ENCODE measurements at places on chromosomes 6 and 20.

GRCh38 chr6:118864341-118865099 is 29.4 kb upstream of the ASF1A start:
- no peak for DNase-seq

DNA sequence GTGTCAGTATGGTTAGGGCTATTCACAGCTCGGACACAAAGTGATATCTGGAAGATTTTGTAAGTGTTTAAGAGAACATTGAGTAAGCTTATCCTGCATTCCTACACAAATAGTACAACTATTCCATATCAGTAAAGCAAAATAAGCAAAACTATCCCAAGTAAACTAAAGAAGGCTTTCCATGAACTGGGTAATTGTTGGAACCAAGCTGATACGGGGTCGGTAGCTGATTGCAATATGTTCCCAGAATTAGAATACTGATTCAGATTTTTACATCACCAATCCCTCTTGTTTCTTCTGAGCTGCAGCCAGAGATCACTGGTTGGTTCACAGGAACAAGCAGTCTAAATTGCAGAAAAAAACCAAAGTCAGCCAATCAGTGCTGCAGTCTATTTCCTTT is 54.1 kb downstream of the CDS2 start:
- no peak for DNase-seq

GRCh38 chr6:109024784-109025183 is 69.9 kb downstream of the SESN1 start:
- DNase-seq = no peak

DNA sequence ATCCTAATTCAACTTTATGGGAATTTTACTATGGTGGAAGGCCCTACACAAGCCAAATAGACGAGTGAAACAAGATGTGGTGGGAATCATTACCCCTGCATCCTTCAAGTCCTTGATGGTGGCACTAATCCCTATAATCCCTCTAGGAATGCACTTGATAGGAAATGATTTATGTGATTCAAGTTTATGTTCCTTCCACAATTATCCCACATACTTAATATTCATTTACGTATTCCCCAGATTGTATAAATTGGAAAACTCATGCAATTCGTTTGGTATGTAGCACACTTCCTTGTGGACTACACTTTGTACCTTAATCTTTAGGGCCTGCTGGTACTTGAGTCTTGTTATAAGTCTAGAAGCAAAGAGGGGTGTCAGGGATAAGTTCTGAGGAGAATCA is 40.8 kb downstream of the PKIB start:
- no peak for DNase-seq

GRCh38 chr20:5150226-5151076 is 23.6 kb downstream of the CDS2 start:
- no peak for DNase-seq

DNA sequence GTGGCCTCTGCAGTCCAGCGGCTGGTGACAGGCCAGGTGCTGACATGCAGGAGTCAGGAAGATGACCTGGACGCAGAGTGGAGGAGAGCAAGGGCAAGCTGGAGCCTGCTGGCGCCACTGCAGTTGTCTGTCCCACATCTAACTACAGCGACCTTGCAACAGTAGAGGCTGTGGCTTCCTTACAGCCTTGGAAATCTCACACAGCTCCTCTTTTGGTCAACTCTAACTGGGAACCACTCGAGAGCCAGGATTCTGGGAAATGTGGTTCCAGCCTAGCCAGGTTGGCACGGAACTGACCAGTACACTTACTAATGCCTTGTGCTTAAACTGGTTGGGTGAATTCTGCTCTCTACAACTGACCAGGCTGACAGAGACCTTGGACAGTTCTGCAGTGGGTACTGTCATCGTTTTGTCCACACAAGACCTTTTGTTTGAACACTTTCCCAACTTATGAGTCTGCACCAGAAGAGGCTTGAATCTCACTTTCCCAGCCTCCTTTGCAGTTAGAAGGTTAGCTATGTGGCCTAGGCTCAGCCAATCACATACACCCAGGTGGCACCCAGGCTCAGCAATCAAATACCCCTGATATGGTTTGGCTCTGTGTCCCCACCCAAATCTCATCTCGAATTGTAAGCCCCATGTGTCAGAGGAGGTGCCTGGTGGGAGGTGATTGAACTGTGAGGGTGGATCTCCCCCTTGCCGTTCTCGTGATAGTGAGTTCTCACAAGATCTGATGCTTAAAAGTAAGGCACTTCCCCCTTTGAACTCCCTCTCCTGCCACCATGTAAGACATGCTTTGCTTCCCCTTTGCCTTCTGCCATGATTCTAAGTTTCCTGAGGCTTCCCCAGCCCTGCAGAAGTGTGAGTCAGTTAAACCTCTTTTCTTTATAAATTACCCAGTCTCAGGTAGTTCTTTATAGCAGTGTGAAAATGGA is 153.5 kb downstream of the ZMYND8 start:
- no peak for DNase-seq

DNA sequence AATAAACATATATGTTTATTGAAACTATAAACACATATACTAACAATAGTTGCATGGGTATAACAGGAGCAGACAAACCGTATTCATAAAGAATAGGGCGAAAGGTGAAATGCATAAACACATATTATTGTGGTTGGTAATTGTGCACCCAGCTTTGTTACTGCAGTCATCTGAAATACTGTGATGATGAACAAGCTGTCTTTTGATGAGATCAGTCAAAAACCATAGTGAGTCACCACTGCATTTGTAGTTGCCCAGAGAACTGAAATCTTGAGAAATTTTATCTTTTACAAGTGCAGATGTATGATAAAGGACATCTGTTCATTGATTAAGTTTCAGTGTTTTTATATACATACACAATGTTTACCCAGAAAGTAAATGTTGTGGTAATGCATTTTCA is 133.7 kb downstream of the MYO6 start:
- no peak for DNase-seq

- no peak for DNase-seq
These were observed 93.6 kb downstream of the SNAP91 start for GRCh38 chr6:83615025-83615999.

- no peak for DNase-seq
These were observed 117.6 kb downstream of the TFAP2B start for GRCh38 chr6:50936277-50936681.
